ENCODE measurements at places on chromosomes 1 and 21.

- no peak for DNase-seq
Measured at GRCh38 chr1:202281316-202282024, 60.3 kb downstream of the UBE2T start.

DNA sequence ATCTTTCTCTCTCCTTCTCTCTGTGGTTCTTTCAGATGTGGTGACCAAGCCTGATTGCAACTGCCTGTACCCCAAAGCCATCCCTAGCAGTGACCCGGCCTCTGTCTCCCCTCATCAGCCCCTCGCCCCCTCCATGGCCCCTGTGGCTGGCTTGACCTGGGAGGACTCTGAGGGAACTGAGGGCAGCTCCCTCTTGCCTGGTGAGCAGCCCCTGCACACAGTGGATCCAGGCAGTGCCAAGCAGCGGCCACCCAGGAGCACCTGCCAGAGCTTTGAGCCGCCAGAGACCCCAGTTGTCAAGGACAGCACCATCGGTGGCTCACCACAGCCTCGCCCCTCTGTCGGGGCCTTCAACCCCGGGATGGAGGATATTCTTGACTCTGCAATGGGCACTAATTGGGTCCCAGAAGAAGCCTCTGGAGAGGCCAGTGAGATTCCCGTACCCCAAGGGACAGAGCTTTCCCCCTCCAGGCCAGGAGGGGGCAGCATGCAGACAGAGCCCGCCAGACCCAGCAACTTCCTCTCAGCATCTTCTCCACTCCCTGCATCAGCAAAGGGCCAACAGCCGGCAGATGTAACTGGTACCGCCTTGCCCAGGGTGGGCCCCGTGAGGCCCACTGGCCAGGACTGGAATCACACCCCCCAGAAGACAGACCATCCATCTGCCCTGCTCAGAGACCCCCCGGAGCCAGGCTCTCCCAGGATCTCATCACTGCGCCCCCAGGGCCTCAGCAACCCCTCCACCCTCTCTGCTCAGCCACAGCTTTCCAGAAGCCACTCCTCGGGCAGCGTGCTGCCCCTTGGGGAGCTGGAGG is 12.7 kb downstream of the CSF1 start:
- no peak for DNase-seq

GRCh38 chr1:232938926-232939325 is 11.5 kb upstream of the NTPCR start:
- no peak for DNase-seq

DNA sequence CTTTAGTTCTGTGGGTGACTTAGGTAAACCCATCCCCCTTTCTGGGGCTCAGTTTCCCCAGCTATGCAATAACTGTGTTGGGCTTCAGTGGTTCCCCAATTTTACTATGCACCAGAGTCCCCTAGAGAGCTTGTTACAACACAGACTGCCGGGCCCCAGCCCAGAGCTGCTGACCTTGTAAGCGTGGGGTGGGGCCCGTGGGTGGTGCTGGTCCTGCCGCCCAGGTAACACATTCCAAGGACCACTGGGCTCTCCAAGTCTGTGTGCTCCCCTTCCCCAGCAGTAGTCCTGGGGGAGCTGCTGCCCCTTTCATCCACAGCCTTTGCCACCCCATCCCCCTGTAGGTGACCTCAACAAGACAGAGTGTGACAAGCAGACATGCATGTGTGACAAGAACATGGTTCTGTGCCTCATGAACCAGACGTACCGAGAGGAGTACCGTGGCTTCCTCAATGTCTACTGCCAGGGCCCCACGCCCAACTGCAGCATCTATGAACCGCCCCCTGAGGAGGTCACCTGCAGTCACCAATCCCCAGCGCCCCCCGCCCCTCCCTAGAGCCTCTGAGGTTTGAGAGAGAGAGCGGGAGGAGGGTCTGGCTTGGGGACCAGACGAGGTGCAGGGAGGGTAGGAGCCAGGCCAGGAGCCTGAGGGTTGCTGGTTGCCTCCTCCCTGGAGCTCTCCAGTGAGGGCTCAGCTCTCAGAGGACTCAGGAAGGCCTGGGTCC is 8.9 kb downstream of the PLA2G2F start:
- no peak for DNase-seq

DNA sequence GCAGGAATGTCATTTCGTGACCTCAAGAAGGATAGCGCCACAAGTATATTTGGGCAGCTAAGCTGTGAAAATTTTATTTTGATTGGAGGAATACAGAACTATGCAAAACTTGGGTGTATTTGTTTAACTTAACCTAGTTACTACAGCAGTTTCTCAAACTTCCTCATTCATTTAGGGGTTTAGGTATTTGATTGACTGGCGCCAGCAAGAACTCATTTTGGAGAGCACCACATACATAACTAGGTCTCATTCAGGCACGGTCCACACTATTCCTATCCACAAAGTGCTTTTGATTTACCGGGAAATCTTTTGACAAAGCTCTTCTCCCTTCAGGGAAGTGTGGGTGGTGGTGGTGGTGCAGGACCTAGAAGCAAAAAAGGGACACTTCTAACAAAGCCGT is 155.1 kb upstream of the NRIP1 start:
- DNase-seq = no peak

- DNase-seq = no peak
Measured at GRCh38 chr1:201226859-201227488, 36.4 kb downstream of the IGFN1 start.

GRCh38 chr21:45020629-45021427 is 53.6 kb upstream of the ADARB1 start:
- DNase-seq = no peak

DNA sequence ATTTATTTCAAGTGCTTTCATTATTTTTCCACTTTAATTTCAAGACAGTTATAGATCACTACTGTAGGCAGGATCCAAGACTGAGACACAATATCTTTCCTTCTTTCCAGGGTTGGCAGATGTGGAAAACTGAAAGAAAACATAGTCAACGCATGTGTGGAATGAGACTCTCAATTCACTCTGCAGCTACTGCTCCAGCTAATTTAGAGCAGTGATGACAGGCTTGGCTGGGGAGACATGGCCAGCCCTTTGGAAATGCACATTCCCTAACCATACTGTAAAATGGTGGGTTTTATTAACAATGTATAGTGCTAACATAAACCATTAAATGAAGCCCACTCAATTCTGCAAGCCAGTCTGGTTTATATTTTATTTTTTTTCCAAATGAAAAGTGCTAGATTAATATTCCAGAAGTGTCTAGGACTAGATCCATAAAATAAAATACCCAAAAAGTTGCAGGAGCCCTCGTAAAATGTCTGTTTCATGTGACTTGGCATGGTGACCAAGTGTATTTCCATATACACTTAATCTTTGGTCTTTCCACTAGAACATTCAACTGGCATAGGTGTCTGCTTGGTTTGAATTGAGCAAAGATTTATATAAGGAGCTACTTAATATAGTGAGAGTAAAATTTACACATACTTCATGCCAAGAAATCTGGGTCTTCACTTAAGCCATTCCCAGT is 32.9 kb downstream of the COL11A1 start:
- no peak for DNase-seq

GRCh38 chr21:37348664-37349063 is 17.9 kb upstream of the DYRK1A start:
- DNase-seq = peak; percentile 27

GRCh38 chr1:15406614-15407559 is 2.8 kb upstream of the EFHD2 start:
- DNase-seq = no peak

DNA sequence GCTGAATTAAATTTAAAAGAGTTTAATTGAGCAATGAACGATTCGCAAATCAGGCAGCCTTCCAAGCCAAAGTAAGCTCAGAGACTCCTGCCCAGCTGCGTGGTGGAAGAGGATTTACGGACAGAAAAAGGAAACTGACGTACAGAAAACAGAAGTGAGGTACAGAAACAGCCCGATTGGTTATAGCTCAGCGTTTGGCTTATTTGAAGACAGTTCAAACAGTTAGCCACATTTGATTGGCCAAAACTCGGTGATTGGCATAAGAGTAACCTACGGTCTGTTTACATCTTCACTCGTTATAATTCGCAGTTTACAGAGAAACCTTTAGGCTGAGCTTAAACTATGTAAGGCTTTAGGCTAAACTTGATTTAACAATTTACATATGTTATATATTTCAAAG is 46.9 kb downstream of the CR1L start:
- no peak for DNase-seq

GRCh38 chr1:61158591-61158990 is 76.2 kb downstream of the NFIA start:
- no peak for DNase-seq

DNA sequence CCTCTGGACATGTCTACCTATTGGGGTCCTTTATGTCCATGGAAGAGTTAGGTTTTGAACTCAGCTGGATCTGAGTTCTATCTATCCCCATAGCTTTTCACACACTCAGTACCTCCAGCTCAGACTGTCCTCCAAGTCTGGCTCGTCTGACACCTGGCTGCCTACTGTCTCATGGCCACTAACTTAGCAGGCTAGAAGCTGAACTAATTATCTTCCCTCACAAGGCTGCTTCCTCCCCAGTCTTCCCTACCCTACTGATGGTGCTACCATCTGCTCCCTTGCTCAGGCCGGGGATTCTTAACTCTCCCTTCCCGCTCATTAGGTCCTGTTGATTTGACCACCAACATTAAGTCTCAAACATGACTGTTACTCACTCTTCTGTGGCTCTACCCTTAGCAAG is 13.4 kb downstream of the VANGL2 start:
- no peak for DNase-seq

- DNase-seq = no peak
Measured at GRCh38 chr1:64563958-64564565, 94.1 kb downstream of the CACHD1 start.

GRCh38 chr1:47622776-47623556 is 185.1 kb downstream of the FOXD2 start:
- no peak for DNase-seq

- DNase-seq = no peak
Measured at GRCh38 chr1:46576596-46576995, 25.1 kb upstream of the KNCN start.

DNA sequence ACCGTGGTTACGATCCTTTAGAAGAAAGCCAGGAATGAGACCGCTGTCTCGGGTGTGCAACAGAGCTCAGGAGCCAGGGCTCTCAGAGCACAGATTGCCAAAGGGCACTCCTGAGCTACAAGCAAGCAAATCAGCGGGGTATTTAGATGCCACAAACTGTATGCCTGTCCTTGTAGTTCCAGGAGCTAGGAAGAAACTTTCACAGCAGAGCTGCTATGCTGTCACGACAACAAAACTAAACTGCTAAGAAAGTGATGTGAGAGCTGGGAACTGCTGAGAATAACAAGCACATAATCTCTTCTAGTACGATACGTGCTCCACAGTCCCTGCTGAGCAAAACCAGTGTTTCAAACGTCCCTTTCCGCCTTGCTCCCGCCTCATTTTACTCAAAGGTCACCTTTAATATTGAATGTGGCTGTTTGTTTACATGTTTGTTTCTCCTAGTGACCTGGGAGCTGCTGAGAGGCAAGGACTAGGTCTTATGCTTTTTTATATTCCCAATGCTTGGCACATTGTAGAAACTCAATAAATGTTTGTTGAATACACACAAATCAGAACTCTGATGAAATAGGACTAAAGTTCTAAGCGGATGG is 14.7 kb downstream of the GREM2 start:
- no peak for DNase-seq

DNA sequence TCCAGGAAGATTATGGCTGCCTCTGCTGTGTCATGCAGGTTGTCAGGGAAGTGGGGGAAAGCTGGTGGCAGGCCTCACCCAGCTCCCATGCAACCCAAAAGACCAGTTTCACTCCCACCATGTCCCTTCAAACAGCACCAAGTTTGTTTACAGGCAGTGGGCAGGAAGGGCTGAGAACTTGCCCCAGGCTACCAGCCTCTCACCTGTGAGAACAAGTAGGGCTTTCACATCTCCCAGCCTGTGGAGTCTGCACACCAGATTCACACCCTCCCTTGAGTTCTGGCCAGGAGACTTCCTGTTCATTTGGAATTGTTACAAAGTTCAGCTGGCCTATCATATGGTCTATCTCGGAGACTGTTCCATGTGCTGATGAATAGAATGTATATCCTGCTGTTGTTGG is 27.8 kb downstream of the RPAP2 start:
- no peak for DNase-seq

DNA sequence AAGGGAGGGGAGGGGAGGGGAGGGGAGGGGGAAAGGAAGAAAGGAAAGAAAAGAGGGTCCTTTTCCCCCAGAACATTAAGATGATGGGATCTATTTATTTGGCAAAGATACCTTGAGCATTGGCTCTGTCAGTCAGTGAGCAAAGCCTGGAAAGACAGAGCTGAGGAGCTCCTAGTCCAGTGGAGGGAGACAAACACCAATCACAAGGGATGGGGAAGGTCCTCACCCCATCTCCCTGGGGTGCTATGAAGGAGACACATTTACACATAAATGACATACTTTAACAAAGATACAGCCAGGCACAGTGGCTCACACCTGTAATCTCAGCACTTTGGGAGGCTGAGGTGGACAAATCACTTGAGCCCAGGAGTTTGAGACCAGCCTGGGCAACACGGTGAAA is 154.9 kb upstream of the TIAM1 start:
- DNase-seq = no peak

DNA sequence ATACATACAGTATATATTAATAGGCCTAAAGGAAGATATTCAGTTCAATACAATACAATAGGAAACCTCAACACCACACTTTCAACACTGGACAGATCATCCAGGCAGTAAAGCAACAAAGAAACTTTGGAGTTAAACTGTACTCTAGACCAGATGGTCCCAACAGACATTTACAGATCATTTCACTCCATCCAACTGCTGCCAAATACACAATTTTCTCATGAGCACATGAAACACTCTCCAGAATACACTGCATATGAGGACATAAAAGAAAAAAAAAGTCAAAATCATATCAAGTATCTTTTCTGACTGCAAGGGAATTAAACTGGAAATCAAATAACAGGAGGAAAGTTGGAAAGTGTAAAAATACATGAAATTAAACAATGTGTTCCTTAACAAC is 607.5 kb upstream of the BRINP3 start:
- no peak for DNase-seq

DNA sequence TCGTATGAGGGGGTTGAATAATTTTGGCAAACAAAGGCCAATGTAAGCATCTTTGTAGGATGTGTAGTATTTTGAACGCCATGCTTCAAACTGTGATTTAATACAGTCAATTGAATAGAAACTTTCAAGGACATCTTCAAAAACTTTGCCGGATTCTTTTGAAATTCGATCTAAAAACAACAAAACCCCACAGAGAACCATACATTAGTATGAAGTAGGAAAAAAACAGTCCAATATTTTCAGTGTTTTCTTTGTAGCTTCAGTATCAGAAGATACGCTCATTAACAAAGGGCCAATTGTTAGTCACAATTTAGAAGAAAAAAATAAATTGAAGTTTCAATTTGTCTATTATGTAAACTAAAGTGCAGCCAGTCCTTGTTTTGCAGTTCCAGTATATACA is 20.7 kb upstream of the SYNJ1 start:
- DNase-seq = no peak

GRCh38 chr1:111880881-111881837 is 108.3 kb downstream of the KCND3 start:
- DNase-seq = peak; percentile 83

GRCh38 chr21:29423099-29423870 is 124.6 kb downstream of the BACH1 start:
- DNase-seq = no peak

GRCh38 chr1:173117761-173118160 is 67.0 kb upstream of the TNFSF18 start:
- DNase-seq = no peak

GRCh38 chr1:169132512-169133227 is 26.2 kb downstream of the ATP1B1 start:
- no peak for DNase-seq

- no peak for DNase-seq
Measured at GRCh38 chr21:33007747-33008146, 18.0 kb upstream of the OLIG2 start.

- no peak for DNase-seq
Measured at GRCh38 chr1:24149866-24150233, 6.9 kb upstream of the IL22RA1 start.

GRCh38 chr1:208159555-208160258 is 84.5 kb downstream of the PLXNA2 start:
- DNase-seq = no peak
